ENCODE measurements at places on chromosomes 1 and 21.

- DNase-seq = no peak
These were observed 33.0 kb downstream of the URB1 start for GRCh38 chr21:32359719-32360260.

- DNase-seq = no peak
These were observed 90.8 kb downstream of the NFIA start for GRCh38 chr1:61173118-61173517.

GRCh38 chr1:98286656-98287055, 365.8 kb upstream of the DPYD start:
- no peak for DNase-seq

GRCh38 chr1:8925406-8925805, 20.3 kb upstream of the CA6 start:
- DNase-seq = no peak

DNA sequence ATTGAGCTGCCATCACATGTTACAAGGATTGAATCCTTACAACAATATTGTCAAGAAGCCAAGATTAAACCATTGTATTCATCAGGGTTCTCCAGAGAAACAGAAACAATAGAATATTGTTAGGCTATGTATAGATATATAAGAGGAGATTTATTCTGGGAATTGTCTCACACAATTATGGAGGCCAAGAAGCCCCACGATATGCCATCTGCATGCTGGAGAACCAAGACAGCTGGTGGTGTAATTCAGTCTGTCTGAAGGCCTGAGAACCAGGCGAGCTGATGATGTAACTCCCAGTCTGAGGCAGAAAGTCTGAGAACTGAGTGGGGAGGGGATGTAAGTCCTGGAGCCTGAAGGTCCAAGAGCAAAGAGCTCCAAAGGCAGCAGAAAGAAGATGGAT, 14.5 kb upstream of the TTF2 start:
- no peak for DNase-seq

GRCh38 chr1:21670059-21670881, 1.1 kb upstream of the RAP1GAP start:
- no peak for DNase-seq

DNA sequence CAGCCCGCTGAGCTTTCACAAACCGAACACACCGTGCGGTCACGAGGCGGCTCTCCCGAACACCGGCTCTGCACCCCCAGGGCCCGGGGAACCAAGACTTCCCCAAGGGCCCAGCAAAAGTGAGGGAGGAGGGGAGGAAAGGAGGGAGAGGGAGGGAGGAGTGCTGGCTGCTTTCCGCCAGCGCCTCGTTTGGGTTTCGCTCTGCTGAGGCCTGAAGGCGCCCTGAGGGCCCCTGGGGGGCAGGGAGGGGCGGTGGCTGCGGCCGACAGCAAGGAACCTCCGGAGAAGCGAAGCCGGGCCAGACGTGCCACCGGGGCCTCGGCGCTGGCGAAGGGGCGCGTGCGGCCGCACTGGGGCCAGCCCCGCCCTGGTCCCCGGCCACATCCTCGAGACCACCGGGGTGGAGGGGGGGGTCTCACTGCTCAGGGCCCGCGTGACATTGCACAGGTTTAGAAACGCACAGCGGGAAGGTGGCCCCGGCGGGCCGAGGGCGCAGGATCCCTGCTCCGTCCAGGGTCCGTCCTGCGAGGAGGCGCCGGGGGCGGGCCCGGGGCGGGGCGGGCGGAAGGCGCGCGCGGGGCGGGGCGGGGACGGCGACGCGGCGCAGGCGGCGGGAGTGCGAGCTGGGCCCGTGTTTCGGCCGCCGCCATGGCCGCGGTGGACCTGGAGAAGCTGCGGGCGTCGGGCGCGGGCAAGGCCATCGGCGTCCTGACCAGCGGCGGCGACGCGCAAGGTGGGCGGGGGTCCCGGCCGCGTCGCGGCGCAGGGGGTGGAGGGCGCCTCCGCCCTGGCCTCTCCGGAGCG, at the start of gene PFKL:
Gene PFKL (plus strand): TSS at position 596 of the 804 bp plus-strand sequence. CDS start 53 bp downstream, at position 649.
- DNase-seq = peak; percentile 78

GRCh38 chr1:107294686-107295085, 153.8 kb downstream of the NTNG1 start:
- no peak for DNase-seq

GRCh38 chr1:147109762-147110161, 62.5 kb downstream of the PRKAB2 start:
- DNase-seq = no peak

GRCh38 chr1:99497690-99498089, 148.2 kb upstream of the PALMD start:
- DNase-seq = no peak

- DNase-seq = no peak
These were observed 8.3 kb downstream of the TRIM45 start for GRCh38 chr1:117113199-117113598.

- DNase-seq = no peak
These were observed 155.3 kb downstream of the HHIPL2 start for GRCh38 chr1:222392556-222392955.

- no peak for DNase-seq
These were observed 27.6 kb downstream of the C1orf216 start for GRCh38 chr1:35691080-35691479.

- DNase-seq = no peak
These were observed 877.7 kb downstream of the MRPL39 start for GRCh38 chr21:24729568-24729967.

DNA sequence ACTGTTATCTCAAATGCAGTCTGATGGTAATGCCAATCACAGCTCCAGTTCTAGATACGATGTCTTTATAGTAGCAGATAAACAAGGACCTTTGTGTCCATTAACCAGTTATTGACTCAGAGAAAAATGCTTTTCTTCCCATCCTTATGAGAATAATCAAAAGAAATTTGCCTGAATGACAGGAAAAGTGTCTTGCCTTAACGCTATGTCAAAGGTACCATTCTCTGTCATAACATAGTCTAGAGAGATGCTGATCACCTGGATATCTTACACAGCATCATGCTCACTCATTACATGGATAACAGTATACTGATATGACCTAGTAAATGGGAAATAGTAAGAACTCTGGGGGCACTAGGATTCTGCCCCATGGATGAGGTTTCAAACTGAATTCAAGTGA, 151.7 kb upstream of the NEGR1 start:
- DNase-seq = no peak

GRCh38 chr1:226432586-226433340, 24.9 kb upstream of the PARP1 start:
- DNase-seq = no peak

- DNase-seq = no peak
These were observed 29.2 kb upstream of the KIF1B start for GRCh38 chr1:10181154-10181553.

GRCh38 chr1:246781212-246781611, 57.0 kb downstream of the SCCPDH start:
- no peak for DNase-seq

DNA sequence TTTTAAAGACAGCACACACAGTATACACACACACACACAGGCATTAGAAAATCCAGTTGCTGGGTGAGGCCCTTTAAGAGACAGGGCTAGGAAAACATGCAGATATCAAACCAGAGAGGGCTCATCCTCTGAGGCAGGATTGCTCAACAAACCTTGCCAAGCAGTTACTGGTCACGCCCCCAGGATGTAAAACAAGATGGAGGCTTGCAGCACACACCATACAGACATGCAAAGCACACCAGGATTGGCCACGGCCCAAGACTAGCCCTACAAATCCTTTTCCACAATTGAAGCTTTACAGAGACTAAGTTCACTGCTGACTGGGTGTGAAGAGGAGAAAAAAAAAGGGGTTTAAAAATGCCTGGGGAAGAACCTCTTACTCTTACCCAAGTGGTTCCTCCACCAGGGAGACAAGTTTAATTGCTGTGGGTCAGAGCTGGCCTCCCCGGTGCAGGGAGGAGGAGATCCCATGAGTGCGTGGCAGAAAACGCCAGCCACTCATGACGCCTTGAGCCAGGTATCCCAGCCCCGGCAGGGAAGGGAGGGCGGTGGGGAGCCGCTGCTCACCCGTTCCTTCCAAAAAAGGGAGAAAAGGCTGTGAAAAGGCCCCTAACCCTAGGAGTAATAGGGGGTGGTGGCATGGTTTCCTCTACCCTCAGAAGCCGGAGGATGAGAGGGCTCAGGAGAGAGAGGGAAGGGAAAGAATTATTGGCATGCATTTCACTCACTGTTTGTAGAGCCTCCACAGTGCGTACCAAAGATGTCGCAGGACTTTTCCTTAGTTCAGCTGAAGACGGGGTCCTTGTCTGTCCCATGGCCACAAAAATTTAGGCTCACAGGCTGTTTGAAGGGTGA, 594.6 kb upstream of the ZP4 start:
- DNase-seq = no peak

GRCh38 chr1:33966346-33967141, 102.7 kb downstream of the HMGB4 start:
- DNase-seq = no peak

DNA sequence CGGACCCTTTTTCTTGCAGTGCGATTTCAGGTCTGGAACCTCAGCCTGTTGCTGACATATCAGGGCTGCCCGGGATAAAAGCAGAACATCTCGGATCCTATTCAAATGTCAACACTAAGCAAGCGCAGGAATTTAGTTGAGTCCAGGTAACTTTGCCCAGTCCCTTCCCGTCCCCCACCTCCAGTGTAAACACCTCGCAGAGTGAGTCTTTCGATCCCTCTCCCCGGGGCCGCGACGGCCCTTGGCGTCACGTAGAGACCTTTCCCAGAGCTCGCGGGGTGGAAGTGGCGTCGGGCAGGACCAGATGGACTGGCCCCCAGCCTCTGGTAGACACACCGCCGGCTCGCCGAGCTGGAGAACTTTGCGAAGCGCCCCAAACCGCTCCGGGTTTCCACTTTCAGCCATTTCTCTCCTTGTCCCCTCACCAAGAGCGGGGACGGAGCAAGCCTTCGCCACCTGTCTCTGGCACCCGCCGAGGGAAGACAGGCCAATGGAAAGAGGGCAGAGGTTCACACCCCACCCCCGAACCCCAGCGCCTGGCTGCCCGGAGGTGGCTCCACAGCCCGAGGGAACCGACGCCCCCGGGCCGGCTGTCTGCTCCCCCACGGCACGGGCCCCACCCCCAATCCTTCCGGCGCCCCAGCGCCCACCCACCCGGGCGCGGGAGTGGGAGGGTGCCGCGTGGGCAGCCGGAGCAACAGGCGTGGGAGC, 570 bp downstream of the KCND3 start:
- DNase-seq = peak; percentile 15

DNA sequence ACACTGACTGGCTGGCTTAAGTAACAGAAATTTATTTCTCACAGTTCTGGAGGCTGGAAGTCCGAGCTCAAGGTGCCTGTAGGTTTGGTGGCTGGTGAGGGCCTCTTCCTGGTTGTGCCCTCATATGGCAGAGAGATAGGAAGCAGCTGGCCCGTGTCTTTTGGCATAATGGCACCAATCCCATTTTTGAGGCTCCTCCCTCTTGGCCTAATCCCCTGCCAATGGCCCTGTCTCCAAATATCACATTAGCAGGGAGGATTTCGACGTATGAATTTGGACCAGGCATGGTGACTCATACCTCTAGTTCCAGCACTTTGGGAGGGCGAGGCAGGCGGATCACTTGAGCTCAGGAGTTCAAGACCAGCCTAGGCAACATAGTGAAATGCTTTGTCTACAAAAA, 37.4 kb downstream of the AGPAT3 start:
- DNase-seq = no peak

GRCh38 chr1:36951761-36952160, 82.6 kb downstream of the GRIK3 start:
- DNase-seq = no peak

DNA sequence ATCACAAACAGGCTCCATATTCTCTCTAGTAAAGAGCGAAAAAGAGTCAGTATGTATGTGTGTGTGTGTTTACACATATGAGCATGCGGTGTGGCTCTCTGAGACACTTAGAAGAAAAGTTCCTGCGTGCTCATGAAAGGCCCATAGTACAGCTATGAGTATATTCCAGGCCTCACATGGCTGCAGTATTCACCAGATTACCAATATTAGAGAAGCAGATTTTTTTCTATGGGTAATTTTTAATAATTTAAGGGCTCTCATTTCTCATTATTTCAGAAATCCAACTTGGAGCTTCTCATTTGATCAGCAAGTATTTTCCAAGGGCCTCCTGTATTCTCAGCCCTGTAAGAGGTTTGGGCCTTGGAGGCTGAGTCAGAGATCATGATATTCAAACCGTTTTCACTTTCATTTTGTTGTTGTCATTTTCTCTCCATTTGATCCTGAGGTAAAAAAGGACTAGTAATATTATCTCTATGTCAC, 232.9 kb upstream of the SGIP1 start:
- peak; percentile 32 for DNase-seq

- no peak for DNase-seq
These were observed 129.6 kb upstream of the CACHD1 start for GRCh38 chr1:64340361-64340760.

- DNase-seq = no peak
These were observed 277.6 kb upstream of the RUNX1 start for GRCh38 chr21:35326677-35327076.

GRCh38 chr1:116075990-116076389, 35.2 kb upstream of the MAB21L3 start:
- no peak for DNase-seq

GRCh38 chr21:15701830-15702229, 28.0 kb upstream of the USP25 start:
- DNase-seq = no peak

DNA sequence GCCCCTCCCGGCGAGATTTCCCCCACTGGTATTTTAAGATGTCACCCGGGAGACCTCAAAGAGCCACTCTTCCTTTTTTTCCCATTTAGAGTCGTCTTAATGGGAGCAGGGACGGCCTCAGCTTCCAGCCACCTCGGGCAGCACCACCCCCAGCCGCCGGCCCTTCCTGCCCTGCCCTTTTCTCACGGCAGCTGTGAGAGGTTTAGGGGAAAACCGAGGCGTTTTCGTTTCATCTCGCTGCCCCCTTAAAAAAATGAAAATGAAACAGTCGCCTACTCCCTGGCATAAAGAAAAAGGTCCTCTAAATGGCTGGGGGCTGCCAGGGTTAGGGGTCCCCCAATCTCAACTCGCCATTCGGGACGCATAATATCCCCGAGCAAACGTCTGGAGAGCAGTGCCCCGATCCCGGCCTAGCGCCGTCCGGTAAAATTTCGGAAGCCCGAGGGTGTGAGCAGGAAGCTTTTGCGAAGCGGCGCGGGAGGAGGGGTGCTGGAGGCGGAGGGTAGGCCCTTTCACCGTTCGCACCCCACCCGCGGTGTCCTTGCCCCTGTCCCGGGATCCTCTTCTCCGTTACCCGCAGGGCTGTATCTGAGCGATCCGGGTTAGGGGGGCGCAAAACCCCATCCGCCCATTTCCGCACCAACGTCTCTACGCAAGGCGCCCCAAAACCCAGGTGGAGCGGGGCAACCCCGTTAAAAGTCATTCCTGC, 1.2 kb downstream of the RUNX3 start:
- DNase-seq = peak; percentile 65
